ENCODE measurements at places on chromosomes 1 and 21. TPM values are rescaled to one million over a fixed set of nuclear protein-coding genes. Genes with fewer than 3 reads are reported as not detected.

GRCh38 chr1:47997289-47998200, at the start of gene TRABD2B:
Gene TRABD2B (minus strand): TSS chr1:47997385.
- peak; percentile 63 for DNase-seq

GRCh38 chr1:66296370-66296769, 237.6 kb upstream of the SGIP1 start:
- DNase-seq = no peak

- no peak for DNase-seq
Observed at GRCh38 chr1:99758073-99758511, 8.3 kb downstream of the FRRS1 start.

BATF3 gene
- total RNA-seq = 52.6 TPM

- no peak for DNase-seq
Observed at GRCh38 chr21:45964649-45965048, 16.9 kb upstream of the COL6A1 start.

DNA sequence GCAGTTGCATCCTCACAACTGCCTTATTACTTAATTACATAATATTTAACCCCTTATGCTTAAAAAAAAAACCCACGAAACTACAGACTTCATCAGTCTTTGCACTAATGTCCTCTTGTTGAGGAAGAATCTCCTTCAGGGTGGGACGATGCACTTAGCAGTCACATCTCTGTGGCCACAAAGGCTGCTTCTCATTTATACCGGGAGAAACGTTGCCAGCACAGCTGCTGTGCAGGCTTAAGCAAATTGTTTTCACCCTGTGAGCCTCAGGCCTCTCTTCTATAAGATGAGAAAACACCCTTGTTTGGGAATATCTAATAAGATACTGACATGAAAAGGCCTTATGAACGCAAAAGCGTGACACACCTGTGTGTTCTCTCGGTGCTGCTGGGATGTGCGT, 2.9 kb upstream of the OBSCN start:
- no peak for DNase-seq

GRCh38 chr1:56395776-56396175, 183.6 kb downstream of the PLPP3 start:
- DNase-seq = no peak
